NCI-H1930 (cell line): ENCODE measurements at places on chromosomes 4 and X.

DNA sequence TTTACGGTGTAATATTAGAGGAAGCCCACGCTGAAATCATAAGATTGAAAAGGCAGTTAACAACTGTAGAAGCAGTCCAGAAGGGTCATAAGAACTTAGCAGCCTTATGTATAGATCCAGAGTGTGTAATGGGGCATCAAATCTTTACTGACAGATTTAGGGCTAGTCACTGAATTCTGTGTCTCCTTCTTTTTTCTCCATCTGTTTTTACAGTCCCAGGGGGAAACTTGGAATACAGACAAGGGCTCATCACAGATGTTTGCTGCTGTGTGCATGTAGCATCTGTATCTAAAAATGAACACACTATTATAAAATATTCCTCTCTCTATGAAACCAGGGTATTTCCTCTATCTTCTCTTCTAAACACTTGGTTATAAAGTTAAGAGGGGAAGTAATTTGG lies 43.9 kb downstream of the CYSLTR1 start:
- DNase-seq: no peak

DNA sequence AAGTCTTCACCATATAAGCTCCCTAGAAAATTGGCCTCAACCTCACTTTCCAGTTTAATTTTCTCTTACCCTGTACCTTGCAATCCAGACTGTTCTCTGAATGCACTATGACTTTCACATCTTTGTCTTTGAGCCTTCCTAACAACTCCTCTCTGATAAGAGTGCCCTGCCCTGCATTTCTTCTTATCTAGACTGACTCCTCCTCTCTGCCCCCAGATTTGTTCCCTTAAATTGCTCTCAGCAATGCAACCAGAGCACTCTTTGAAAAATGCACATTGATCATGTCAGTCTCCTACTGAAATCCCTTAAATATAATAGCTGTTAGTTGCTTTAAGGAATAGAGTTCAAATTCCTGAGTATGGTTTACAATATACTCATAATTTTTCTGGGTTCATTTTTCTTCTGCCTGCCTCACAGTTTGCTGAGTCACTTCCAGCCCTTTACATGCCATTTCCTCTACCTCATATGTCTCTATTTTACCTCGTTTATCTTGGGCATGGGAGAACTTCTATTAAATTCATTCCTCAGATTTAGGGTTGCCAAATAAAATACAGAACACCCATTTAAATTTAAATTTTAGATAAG lies 582.7 kb upstream of the AADAT start:
- DNase-seq: no peak

GRCh38 chr4:66034262-66034661 lies 364.0 kb upstream of the EPHA5 start:
- DNase-seq: no peak

DNA sequence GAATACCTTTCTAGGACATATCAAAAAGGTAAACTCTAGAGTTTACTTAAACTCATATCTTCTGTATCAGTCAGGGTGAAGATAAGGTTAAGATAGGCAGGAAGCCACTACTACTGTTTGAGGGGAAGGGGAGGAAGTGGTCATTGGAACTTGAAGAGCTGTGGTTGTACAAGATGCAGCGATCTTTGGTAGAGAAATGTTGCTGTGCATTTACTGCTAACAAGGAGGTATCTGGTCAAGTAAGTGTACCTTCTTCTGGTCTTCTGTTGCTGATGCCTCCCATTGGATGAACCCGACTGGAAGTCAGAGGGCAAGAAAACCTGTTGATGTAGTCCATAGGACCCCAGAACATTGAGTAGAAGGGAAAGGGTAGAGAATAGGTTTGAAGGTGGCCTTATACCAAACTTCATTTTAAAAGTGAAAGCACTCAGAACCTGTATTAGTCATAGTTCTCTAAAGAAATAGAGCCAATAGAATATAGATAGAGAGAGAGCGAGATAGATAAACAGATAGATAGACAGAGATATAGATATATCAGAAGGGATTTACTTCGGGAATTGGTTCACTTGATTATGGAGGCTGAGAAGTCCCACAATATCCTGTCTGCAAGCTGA lies 47.9 kb upstream of the TSPAN5 start:
- DNase-seq: no peak

DNA sequence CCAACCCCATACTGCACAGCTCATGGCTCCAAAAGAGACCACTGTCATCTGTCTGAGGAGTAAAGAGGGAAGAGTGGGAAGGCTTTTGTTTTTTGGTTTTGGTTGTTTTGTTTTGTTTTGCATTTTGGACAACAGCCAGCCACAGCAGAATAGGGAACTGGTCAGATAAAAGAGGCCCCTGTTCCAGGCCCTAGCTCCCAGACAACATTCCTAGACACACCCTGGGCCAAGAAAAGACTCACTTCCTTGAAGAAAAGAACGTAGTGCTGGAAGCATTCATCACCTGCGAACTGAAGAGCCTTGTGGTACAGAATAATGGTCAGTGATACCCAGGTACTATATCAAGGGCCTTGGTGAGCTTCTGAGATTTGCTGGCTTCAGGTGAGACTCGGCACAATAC lies 619.4 kb upstream of the SPANXN1 start:
- DNase-seq: no peak

DNA sequence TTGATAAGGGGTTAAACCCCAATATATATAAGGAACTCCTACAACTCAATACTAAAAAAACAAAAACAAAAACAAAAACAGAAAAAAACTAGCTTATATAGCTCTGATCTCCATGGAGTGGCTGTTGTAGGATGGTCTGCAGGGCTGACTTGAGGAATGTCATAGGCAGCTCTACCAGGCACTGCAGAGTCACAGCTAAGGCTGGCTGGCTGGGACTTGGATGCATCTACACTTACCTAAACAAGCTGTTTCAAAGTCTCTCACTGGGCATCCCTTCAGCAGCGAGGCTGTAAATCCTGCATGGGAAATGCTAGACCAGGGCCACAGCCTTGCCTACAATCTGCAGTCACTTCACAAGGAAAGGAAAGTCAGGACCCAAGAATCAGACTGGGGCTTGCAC lies 61.3 kb downstream of the HOPX start:
- DNase-seq: no peak

DNA sequence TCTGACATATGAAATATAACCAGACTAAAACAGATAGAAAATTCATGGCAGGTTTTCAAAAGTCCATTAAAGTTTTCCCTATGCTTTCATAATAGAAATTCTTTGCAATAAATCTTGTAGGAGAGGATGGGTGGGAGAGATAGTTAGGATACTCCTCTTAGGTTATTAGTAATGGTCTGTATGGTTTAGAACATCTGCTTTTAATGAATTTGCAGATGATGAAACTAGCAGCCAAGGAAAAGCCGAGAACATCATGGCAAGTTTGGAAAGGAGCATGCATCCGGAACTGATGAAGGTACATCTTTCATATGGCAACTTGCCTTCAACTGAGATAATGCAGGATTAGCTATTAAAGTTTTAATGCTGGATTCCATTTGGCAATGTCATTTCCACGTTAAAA lies 70.7 kb downstream of the DOCK11 start:
- no peak for DNase-seq

- no peak for DNase-seq
These were observed 41.6 kb downstream of the RAB33A start for GRCh38 chrX:130213376-130213775.

GRCh38 chrX:11347300-11347699 lies 54.1 kb downstream of the AMELX start:
- DNase-seq: no peak

GRCh38 chr4:111449657-111450056 lies 695.6 kb upstream of the FAM241A start:
- no peak for DNase-seq

- no peak for DNase-seq
These were observed 242.1 kb downstream of the CPE start for GRCh38 chr4:165620913-165621312.

DNA sequence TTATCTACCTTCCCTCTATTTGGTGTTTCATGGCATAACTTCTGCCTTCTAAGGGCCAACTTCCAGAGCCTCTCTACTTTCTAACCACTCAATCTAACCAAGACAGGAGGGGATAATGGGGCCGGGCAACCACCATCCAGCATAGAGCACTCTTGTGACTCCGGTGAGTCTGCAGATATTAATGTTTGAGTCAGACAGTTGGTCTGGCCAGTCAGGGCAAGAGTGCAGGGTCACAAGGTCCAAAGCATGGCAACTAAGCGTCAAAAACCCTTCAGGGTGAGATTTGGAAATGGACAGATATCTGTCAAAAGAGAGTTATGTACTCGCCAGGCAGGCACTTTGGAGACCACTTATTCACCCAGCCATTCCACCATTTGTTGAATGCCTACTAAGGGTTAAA lies 105.0 kb downstream of the PALLD start:
- no peak for DNase-seq

GRCh38 chr4:110190249-110190648 lies 8.2 kb downstream of the ELOVL6 start:
- DNase-seq: no peak

GRCh38 chrX:149274516-149275105 lies 230.5 kb downstream of the IDS start:
- DNase-seq: no peak

DNA sequence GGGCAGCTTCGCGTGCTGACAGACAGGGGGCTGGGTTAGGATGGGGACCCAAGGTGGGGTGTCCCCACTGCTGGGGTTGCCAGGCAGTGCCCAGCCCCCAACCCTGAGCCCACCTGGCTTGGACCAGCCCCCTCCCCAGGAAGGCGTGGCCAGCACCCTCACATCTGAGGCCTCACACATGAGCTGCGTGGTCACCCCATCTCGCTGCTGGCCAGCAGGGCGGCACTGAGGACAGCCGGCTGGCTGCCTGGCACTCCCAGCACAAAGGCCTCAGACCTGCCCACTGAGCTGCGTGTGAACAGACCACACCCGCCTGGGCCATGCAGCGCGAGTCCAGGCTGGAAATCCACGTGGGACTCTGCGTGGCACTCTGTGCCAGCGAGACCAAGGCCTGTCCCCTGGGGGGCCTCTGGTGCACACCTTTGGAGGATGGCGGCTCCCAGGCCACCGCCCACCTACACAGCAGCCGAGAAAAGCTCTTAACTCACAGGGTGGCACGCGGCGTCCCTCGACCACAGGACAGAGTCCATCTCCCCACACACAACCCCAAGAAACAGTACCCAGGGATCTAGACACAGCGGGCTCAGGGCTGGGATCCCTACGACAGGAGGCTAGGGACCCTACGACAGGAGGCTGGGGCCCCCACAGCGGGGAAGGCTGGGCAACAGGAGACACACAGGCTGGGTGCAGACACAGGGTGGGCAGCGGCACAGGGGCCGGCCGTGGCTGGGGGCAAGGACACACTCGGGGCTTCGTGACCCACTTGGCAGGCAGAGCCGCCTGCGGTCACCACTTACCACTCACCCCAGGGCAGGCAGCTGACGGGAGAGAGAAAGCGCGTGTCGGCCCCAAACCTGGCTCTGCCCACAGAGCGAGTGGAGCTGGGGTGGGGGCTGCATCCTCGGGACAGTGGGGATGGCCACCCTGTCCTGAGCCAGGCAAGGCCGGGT lies 9.8 kb downstream of the DGKQ start:
- DNase-seq: no peak

GRCh38 chr4:1113311-1114009 lies at the start of gene RNF212:
TSS of gene RNF212 (minus strand) at chr4:1113564. CDS start at chr4:1113464, 100 bp downstream.
- peak; percentile 73 for DNase-seq

- DNase-seq: no peak
These were observed 27.2 kb downstream of the NOP14 start for GRCh38 chr4:2935762-2936743.

DNA sequence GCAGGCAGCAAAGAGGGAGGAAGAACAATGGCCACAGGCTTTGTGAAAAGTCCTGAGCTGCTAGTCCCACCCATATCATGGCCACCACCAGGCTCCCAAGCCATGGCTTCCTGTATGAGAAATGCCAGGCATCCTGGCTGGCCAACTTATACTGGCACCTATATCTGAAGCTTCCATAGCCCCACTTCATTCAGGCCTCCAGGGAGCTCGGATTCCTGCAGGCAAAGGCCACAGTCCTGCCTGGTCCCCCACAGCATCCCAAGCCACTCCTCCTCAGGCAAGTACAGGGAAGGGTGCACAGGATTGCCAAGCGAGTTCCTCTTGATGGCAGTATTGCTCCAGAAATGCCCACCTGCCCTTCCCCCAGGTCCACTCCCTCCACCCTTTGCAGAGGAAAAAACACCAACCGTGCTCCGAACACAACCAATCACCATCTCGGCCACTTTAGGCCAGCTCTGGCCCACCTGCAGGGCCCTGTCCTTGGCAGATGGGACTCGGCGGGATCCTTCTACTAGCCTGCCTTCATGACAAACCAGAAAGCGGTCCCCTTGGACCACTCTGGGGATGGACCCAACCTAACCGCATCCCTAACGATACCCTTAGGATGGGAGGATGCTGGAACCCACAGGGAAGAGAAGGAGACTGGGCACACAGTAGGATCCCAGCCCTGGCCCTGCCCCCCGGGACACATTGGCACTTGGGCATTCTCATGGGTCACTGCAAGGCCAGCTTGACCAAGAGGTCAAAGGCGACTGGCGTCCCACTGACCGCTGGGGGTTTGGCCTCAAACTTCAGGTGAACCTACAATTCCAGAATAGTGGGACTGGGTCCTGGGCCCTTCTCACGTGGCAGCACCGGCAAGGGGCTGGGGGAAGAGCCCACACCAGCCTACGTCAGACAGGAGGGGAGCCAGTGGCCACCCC lies 220.4 kb upstream of the AGTR2 start:
- peak; percentile 46 for DNase-seq

DNA sequence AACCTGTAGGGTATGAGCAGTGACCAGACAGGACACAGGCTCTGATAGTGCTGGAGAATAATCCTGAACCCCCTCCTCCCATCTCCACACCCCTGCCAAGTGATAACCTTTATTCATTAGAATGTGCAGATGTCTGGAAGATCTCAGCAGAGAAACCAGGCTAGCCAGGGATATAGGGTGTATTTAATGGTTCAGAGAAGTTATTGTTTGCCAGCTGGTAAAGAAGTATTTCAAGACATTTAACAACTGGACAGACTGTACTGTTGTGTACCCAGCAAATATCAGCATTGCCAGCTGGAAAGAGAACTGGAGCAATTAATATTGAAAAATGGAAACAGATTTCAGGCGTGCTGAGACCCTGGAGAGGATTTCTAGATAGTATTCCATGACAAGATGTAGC lies 94.5 kb downstream of the RASGEF1B start:
- no peak for DNase-seq

DNA sequence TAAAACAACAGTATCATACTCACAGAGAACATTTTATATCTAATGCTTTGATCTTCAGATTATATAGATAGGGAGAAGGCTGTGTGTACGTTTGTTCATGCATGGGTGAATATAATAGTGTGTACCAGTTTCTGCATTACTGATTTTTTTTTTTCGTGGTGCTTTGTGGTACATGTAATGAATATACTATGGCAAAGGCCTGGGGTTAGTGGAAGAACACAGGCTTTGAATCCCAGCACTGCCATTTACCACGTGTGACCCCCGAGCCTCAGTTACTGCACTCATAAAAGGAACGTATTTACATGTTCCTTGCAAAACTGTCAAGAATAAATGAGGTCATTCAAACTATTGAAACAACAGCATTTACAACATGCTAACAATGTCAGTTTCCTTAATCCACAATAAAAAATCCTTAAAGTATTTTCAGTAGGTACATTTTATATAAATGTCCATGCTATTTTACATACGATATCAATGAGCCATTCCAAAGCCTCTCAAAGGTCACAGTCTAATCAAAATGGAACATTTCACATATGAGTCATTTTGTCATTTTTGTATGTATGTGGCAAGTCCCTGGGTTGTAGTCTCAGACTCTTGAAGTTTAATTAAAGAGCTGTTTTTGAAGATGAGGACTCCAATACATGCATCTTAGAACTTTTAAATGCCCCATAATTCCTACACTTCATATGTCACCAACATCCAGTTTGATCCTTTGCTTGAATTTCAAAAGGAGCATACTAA lies 242.8 kb downstream of the PPP3CA start:
- DNase-seq: no peak
